ENCODE measurements at places on chromosomes 6 and 20.

GRCh38 chr20:50121858-50122271, 8.9 kb upstream of the UBE2V1 start:
- DNase-seq, result no peak

GRCh38 chr20:52493171-52493721, 301.7 kb upstream of the ZFP64 start:
- no peak for DNase-seq

DNA sequence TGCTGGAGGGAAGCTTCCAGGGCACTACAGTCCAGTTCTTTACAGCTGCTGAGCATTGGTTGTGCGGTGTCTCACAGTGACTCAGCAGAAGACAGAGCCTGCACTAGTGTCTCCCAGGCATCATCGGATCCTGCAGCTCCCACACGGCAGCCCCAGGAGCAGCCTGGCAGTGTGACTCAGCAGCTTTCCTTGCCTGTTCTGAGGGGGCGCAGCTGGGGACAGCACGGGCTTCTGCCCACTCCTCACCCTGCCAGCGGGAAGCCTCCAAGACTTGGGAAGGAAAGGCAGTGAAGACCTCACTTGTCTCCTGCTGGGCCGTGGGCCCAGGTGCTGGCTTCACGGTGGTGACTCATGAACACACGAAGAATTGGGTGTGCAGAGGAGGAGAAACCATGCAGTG, 165.4 kb downstream of the SYNDIG1 start:
- peak; percentile 18 for DNase-seq

GRCh38 chr20:41902346-41902745, 284.2 kb upstream of the CHD6 start:
- no peak for DNase-seq

GRCh38 chr6:62265906-62266525, 20.0 kb downstream of the KHDRBS2 start:
- DNase-seq, result no peak

GRCh38 chr6:47076422-47077344, 34.6 kb upstream of the ADGRF1 start:
- DNase-seq, result peak; percentile 43

DNA sequence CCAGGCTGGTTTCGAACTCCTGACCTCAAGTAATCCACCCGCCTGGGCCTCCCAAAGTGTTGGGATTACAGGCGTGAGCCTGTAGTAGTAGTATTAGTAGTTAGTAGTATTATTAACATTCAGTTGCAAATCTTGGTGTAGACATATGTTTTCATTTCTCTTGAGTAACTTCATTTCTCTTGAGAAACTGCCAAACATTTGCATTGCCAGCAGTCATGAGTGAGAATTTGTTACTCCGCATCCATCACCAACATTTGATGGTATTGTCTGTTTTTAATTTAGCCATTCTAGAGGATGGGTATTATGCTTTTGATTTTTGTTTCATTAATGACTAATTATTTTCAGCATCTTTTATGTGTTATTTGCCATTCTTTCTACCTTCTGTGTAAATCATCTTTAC, 1.5 kb upstream of the ERVFRD-1 start:
- DNase-seq, result no peak

GRCh38 chr20:56806952-56807517, 177.9 kb downstream of the TFAP2C start:
- no peak for DNase-seq

GRCh38 chr6:18166312-18167036, 11.3 kb downstream of the KDM1B start:
- DNase-seq, result no peak

- DNase-seq, result no peak
Measured at GRCh38 chr6:158468666-158469065, 91.2 kb upstream of the TMEM181 start.

- no peak for DNase-seq
Measured at GRCh38 chr6:111201764-111202163, 114.5 kb downstream of the SLC16A10 start.

DNA sequence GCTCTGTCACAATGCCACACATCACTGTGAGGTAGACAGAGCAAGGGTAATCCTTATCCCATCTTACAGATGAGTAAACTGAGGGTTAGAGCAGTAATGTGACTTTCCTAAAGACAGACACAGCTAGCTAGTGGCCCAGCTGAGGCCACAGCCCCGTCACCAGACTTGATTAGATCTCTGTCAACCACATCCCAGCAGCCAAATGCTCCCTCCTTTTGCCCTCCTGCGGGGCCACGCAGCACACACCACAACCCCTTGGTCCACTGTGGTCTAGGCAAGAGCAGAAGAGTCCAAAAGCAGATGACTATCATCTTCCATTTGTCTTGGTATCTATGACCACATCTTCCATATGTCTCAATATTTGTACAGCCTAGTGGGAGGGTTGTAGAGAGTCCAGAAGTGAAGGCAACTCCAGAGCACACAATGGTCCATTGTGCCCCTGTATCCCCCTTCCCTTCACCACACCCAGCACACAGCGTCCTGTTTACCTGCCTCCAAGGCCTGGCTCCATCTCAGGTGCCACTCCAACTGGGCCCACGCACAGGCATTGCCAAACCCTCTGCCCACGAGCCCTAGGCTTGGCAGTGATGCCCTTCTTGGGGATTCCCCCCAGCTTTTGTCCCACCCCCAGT, 47.1 kb upstream of the FOXP4 start:
- no peak for DNase-seq

DNA sequence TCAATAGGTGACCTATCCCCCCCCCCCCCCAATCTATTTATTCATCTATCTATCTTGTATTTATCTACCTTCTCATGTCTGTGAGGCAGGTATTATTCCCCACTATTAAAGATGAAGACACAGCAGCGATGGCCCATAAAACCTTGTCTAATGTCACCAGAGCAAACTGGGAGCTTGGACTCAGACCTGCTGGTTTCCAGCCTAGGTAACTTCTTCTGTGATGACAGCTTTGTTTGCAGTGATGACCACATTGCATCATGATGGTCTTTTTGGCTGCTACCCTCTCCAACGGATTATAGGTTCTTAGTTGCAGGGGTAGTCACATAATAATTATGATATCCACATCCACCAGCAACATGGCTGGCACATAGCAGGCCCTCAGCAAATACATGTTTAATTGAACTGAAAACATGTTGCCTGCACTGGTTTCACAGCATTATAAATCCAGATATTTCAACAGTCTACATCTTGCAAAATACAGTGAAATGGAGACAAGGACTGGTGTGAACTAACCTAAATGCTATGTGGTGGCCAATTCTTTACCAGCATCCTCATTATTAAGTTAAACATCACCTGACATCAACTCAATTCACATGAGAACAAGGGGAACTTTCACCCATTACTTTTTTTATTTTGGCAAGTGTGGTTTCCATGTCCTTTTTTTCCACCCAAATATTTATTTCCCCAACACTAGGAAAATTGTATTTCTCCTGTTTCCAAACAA, 712.5 kb upstream of the NRSN1 start:
- DNase-seq, result no peak

DNA sequence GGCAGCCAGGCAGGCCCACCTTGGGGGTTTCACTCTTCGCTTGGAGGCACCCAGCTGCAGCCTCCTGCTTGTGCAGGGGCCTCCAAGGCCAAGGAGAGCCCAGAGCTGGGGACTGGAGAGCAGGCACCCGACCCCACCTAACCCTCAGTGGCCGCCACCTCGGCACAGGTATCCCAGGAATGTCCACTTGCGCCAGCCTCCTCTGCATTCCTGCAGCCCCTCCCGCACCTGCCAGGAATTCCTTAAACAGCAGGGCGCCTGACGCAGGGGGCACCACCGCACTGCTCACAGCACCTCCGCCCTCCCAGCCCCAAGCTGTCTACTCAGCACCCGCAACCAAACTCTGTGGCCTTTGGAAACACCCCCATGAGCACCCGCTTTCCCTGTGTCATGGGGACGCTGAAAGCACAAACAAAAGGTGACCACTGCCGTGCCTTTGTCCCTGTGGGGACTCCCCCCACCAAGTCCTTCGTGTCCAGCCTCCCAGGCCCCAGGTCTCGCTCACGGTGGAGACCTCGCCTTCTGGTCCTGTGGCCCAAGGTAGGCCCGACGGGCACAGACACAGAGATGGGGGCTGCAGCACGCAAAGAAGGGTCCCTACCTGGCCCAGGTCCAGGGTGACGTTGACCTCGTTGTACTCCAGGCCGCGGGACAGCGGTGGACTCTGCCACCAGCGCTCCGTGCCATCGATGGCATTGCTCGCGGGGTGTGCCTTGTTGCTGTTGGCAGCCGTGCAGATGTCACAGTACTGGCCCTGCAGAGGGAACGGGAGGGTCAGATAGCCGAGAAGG, 5.1 kb downstream of the LAMA5 start:
- no peak for DNase-seq

DNA sequence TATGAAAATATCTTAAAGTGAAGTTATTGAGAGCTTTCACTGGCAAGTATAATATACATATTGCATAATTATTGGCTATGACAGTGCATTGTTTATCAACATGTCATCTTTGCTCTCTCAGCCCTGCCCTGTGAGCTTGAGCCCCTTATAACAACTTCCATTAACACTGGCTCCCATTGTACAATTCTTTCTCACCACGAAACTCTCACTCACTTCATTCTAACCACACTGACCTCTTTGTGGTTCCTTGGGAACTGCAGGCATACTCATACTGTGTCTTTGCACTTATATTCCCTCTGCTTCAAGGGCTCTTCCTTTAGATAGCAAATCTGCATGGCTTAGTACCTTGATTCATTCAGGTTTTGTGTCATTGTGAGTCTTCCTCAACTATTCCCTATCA, 411.8 kb downstream of the CDKAL1 start:
- no peak for DNase-seq

DNA sequence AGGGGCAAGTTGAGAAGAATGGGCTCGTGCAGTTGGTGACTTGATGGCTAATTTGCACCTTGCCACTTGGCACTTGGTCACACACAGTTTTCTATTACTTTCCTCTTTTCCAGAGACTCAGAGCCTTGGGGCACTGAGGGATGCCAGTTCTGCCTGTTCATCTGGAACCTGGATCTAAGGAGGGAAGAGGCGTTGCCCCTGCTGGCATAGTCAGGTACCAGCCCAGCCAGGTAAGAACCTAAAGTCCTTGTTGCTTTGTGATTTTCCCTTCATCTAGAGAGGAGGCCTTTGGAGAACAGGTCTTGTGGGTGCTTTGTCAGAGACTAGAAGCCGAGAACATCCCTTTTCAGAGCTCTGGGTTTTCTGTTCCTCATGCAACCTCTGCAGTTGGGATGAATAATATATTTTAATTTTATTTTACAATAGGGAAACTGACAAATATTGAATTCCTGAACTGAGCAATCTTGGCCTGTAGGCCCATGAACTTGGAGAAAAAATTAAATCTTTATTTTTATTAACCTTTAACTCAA, 11.4 kb downstream of the SYTL3 start:
- no peak for DNase-seq

- no peak for DNase-seq
Measured at GRCh38 chr6:20582586-20583443, 48.6 kb downstream of the CDKAL1 start.

DNA sequence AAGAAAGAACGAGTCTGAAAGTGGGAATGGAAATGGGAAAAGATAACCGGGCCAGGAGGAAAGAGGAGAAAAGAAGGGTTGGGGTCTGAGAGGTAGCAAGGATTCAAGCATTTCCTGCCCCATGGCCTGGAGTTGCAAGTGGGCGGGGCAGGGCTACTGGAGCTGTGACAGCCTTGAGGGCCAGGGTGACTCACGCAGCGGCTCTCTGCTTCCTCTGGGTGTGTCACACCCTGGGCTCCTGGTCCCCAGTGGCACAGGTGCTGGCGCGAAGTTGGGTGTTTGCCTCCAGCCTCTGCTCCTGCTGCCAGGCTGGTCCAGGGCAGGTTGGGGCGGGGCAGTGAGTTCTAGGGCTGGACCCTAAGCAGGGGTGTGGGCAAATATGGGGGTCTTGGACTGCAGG, 3.3 kb upstream of the ULBP3 start:
- DNase-seq, result peak; percentile 39

- DNase-seq, result no peak
Measured at GRCh38 chr20:54554006-54554405, 78.6 kb downstream of the DOK5 start.

Data from retinal pigment epithelial cell (primary cell).